Inflammatory macrophage treated with lipopolysaccharide for 4 hours (primary cell): ENCODE measurements at places on chromosomes 3 and 15.
A peak's percentile ranks its signal among the peaks of the same experiment; 100 is the strongest.

- DNase-seq = no peak
Measured at GRCh38 chr3:52820736-52821135, 9.7 kb downstream of the ITIH4 start.

- no peak for DNase-seq
Measured at GRCh38 chr3:109943181-109943580, 605.8 kb upstream of the DPPA4 start.

DNA sequence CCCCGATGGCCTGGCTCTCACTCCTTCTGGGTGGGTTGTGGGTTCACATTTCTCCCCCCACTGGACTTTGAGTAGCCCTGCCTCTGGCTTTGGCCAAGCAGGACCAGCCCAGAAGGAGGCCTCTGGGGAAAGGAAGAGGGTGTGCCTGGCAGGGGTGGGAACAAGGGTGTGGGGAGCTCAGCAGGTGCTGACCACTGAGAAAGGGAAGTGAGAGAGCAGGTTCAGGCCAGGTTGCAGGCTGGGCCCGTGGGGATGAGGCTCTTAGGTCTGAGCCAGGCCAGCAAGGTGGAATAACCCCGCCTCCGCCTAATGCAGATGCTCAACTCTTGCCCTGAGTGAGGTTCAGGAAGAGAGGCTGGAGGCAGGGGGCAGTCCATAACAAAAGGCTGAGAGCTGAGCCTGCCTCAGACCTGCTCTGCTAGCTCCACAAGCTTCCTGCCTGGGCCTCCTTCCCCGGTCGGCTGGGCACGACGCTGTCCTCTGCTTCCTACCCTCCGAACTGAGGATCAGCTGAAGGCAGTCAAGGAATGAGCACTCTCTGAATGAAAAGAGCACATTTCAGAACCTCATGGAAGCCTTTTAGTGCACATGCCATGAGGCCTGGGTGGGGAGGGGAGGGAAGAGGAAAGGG lies 82.7 kb downstream of the TLE3 start:
- no peak for DNase-seq

- peak; percentile 72 for DNase-seq
Measured at GRCh38 chr3:62188681-62189375, 184.5 kb downstream of the FEZF2 start.

- DNase-seq = no peak
Measured at GRCh38 chr3:37823189-37823588, 38.5 kb upstream of the CTDSPL start.

DNA sequence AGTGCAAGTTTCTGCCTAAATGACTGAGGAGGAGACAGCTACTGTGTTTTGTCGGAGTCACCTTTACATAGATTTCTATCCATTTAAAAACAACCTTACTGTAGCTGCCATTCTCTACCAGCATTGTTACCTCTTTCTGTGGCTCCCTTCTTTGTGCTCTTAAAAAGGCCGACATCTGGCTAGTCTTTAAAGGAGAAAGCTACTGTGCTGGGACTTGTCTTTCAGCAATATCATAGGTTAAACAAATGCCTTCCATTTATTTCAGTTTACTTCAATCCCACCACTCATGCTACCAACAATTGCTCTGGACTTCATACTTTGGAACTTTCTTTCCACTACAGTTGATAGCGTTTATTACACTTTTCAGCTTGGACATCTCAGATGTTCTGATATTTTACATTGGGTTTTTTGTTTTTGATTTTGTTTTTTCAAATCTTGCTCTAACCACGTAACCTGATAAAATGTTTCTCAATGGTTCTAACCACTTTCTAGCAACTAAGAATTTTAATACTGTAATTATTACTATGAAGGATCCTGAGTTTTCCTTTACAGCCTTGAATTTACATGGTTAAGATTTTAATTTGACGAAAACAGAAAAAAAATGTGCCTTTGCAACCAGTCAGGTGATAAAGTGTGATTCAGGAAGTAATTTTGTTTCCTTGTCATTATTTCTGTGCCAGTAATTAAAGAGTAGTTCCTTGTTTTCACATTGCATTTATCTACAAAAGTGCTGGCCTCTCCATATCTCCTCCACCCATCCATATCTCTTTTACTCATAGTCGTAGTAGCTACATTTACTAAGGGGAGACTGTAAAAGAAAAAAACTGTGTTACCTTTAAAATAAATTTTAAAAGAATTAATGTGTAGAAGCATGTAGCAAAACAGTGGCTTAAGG lies 1.3 kb upstream of the CBLB start:
- DNase-seq = peak; percentile 18

DNA sequence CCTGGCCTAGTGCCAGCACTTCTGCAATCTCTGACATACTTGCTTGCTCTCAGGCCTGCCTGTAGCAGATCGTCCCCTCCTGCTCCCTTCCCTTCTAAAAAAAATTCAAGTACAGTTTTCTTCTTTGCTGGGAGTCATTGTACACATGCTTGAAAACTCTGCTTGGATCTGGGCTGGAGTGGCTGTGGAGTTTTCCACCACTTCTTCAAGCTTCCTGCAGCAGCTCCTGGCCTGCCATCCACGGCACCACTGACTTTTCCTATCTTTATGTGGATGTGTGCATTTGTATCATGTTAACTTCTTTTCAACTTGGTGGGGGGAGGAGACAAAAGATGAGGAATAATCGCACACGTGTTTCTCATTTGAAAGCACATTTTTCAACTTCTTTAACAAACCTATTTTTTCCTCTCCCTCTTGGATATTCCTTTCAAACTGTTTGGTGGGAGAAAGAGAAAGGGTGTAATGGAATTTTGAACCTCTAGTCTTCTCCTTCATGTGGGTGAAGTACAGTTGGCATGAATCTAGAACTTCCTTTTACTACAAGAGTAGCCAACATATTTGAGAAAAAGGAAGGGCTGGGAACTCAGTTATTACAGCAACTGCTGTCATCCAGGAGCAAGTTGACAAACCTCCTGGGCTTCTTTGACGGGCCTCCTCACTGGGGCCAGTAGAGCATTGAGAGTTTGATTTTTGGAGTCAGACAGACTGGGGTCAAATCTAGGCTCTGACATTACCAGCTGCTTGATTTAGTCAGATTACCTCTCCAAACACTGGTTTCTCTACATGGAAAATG lies 61.2 kb upstream of the LRTM1 start:
- DNase-seq = peak; percentile 74

DNA sequence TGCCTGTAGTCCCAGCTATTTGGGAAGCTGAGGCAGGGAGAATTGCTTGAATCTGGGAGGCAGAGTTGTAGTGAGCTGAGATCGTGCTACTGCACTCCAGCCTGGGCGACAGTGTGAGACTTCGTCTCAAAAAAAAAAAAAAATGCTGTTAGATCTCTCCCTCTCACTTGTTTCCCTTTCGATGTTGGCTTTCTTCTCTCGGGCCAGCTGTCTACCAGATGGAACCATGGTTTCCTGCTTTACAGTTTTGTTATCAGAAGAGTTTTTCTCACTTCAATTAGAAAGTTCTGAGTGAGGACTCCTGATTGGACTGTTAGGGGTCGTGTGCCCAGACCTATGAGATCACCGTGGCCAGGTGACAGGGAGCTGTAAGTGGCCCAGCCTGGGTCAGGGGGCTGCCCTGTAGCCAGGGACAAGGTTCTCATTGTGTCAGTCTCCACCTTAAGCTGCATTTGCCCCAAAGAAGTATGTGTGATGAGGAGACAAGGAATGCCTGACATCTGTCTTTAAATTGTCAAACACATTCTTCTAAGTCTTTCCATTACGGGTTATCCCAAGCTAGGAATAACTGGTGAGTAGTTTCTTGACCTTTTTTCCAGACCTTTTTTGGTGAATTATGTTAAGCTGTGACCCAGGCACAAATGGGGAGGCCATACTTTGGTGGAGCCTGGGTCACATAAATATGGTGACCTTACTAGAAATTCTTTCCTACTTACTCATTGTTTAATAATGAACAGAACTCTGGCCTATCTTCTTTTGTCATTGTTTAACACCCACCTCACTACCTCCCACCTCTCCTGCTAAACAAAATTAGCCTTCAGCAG lies 25.2 kb downstream of the SNAPC5 start:
- DNase-seq = no peak

DNA sequence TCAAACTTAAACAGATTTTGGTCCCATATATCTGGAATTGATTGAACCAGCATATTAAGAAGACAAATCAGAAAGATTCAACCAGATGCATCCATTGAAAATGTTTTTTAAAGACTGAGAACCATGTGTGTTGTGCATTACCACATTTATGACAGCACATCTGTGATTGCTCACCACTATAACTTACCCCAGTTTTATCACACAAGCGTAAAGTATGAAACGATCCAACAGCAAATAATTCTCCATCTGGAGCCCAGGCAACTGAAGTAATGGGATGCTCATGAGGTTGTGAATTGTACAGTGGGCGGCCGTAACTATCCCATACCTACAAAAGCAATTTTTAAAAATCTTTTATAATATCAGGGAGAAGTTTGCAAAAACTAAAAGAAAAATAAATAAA lies 43.2 kb downstream of the IFT80 start:
- DNase-seq = no peak

- DNase-seq = no peak
Measured at GRCh38 chr3:124779751-124780191, 49.5 kb downstream of the UMPS start.

DNA sequence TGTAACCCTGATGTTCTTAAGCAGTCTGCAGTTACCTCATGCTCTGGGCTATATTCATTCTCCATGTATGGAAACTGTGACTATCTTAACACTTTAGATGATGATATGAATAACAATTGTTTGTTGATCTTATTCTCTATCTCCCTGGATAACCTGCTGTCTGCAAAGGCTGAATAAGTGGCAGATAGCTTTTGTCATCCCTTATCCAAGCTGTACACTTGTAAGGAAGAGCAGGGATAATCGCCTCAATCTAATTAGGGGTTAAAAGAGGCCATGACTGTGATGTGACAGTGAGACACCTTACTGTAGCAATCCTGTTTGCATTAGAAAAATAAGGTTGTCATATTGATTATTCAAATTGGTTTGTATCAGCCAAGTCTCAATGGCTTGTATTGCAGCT lies 123.9 kb downstream of the RSRC1 start:
- DNase-seq = no peak

GRCh38 chr3:100545371-100545770 lies 53.0 kb downstream of the TMEM45A start:
- DNase-seq = peak; percentile 58

DNA sequence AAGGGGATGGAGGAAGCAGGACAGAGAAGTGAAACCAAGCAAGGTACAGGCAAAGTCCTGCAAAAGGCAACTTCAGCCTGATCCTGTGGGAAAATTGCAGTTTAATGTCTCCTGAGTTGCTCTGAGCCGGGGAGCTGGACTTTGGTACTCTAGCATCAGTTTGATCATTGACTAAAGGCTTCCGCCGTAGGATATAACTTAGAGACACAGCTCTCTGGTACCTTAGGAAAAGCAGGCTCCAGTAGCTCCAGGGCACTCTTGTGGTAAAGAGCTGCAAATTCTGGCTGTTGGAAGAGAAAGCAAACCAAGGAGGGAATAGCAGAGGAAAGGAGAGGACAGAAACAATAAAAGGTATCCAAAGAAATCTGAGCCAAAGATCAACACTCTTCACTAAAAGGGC lies 521.1 kb downstream of the PLOD2 start:
- no peak for DNase-seq

DNA sequence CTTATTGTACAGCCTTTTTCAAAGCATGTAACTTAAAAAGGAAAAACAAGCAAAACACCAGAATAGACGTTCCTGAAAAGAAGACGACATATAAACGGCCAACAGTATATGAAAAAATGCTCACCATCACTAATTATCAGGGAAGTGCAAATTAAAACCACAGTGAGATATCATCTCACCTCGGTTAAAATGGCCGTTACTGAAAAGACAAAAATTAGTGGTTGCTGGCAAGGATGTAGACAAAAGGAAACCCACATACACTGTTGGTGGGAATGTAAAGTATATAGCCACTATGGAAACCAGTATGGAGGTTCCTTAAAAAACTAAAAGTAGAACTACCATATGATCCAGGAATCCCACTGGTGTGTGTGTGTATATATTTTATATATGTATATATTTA lies 64.5 kb upstream of the MLF1 start:
- DNase-seq = no peak

DNA sequence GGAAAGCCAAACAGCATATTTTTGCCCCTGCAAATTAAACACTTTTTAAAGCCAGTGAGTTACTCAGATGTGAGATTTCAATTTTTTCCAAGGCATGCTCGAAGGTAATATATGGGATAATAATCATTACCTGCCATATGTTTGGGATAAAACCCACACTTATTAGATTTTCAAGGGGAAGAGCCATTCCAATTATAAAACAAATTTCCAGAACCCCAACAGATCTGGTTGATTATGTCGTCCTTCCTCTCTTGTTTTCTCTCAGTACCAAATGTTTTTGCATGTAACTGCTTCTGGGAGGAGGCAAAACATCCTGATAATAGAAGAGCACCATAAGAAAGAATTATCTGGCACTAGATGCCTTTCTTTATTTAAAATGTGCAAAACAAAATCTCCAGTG lies 115.1 kb downstream of the AKAP13 start:
- no peak for DNase-seq

GRCh38 chr15:51982013-51982769 lies 10.6 kb upstream of the LEO1 start:
- peak; percentile 81 for DNase-seq

DNA sequence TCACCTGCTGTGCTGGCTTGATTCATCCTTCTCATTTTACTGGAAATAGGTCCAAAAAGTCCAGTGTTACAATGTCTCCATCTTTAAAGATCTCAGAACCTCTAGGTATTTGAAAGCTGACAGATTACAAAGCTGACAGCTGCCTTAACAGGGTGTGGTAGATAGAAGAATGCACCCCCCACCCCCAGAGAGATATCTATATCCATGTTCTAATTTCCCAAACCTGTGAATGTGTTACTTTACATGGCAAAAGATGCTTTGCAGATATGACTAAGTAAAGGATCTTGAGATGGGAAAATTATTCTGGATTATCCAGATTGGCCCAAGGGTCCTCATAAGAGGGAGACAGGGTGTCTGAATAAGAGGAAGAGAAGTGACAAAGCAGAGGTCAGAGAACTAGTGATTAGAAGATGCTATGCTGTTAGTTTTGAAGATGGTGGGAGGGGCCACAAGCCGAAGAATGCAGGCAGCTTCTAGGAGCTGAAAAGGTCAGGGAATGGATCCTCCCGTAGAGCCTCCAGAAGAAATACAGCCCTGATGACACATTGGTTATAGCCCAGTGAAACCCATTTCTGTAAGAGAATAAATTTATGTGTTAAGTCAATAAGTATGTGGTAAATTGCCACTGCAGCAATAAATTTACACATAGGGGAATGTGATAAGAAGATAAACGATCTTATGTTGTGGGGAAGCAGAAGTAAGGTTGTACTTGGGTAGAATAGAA lies 21.5 kb upstream of the FSTL1 start:
- no peak for DNase-seq

DNA sequence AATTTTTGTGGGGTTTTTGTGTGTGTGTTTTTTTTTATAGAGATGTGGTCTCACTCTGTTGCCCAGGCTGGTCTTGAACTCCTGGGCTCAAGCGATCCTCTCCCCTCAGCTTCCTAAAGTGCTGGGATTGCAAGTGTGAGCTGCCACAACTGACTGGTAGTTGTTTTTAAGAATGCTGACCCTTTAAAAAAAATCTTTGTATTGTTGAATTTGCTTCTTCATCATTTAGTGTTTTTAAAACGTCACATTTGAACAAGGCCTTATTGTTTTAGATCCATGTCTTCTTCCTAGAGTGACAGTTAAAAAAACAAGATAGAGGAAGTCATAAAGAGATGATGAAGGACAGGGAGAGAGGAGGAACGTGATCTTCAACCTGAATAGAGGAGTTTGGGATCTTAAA lies 24.1 kb downstream of the GJD2 start:
- no peak for DNase-seq
